ENCODE measurements at places on chromosomes 4 and X.

GRCh38 chrX:43809463-43809862 lies 72.8 kb downstream of the MAOB start:
- DNase-seq = peak; percentile 83

DNA sequence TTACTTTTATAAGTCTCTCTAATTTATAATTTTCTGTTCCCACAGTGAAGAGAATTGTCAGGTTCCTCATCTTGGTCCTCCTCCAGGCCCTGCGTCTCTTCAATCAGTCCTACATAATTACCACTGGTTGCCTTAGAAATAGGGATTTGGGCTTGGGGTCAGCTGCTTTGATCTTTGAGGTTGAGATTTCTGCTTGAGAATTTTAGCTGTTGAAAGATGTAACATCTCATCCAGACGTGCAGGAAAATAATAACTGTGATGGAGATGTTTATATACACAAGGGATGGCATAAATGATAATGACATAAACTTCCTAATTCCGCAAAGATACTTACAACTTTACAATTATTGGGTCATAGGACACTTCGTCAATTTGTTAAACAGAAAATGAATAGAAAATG lies 30.3 kb downstream of the AADAT start:
- DNase-seq = no peak

DNA sequence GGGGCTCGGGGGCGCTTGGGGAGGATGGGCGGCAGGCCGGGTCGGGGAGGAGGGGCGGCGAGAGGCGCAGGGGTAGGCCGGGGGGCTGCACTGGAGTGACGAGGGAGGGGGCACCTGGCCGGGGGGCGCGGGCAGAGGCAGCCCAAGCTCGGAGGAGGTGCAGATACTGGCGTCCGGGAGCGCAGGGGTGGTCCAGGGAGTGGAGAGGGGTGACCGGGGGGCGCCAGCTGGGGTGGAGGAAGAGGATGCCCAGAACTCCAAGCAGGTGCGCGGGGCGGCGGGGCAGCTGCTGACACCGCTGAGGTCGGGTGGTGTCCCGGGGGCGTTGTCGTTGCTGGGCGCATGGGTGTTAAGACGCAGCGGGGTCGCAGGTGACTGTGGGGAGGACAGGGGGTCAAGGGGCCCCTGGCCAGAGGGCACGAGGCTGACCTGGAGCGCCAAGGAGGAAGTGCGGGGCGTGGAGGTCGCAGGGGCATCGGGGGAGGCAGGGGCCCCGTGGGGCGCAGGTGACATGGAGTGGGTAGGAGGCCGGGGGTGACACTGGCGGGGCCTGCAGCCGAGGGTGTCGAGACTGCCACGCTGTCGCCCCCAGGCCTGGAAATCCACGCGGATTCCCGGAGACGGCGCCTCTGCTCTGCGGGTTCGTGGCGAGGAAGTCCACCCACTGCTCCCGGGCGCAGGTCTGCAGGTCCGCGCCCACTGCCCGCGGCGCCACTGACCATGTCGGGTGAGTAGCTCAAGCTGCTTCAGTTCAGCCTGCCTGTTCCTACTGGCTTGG lies 928 bp downstream of the GYG2 start:
- DNase-seq = no peak

DNA sequence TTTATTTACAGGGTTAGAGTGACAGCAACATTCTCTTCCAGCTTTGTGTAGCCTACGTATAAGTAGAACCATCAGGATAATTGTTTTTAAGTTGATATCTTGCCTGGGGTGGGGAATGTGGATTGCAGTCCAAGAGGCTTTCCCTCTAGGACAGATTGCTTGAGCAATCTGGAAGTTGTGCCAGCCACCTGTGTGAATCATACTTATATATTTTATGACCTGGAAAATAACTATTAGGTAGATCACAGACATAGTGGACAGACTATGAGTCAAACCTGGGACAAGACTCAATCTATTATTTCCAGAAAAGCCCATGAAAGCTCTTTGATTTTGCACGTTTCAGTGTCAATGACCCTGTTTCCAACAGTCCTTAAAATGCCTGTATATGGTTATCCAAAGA lies 98.9 kb downstream of the TLL1 start:
- DNase-seq = no peak

DNA sequence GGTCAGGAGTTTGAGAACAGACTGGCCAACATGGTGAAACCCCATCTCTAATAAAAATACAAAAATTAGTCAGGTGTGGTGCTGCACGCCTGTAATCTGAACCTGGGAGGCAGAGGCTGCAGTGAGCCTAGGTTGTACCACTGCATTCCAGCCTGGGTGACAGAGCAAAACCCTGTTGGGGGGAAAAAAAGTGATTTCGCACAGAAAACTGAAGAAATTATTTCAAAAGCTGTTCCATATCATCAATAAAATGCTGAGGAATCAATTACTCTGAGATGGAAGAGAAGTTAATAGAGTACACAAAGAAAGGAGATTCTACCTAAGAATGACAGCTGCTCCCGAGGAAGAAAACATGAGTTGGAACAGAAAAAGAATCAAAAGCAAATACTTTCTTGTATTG lies 95.9 kb downstream of the PDGFC start:
- no peak for DNase-seq

GRCh38 chrX:10847333-10847732 lies 226.9 kb upstream of the MID1 start:
- DNase-seq = no peak

DNA sequence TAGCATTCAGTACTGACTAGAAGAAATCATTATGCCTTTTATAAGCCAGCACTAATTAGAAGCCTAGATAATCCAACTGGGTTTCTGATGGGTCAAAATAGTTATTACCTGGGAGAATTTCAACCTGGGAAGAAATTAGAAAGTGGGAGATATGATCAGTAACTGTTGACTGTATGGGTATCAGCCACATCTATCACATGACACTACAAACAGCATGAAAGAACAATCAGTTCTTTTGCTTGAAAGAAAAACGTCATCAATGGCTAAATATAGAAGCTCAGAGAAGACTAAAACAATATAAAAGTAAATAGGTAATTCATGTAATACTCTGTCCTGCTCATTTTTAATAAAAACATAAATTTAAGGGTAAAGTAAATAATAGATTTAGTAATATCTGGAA lies 145.1 kb downstream of the CAMK2D start:
- no peak for DNase-seq

DNA sequence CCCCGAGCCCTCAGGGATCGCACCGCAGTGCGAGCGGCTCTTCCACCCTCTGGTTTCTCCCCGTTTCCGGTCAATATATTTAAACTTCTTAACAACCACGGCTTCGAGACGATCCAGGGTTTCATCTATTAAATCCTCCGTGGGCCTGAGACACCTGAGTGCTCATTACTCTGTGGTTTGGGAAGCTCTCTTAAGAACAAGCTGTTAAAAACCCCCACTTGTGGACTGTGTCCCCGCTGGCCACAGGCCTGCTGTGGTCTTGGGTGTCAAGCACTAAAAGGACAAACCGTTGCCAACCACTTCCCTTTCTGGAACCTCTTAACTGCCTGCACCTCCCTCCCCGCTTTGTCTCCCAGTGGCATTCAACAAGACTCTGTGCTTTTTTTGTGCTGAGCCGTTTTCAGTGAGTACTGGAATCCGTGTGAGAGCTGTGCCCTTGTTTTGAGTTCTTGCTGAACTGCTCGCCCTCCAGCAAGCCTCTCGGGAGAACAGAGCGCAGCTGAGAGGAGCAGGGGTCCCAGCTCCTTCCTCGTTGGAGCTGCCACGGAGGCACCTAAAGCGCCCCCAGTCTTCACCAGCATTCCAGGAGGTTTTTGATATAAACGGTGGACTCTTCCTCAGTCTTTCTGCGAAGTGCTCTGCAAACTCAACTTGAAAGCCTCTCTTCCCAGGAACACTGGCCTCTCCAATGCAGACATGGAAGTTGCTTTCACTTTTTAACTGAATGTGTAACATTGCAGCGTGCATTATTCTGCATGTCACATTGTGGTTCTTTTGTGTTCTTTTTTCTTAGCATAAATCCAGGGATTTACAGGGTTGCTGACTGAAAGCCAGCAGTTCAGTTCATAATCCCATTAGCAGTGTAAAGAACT lies 691 bp upstream of the IGFBP7 start:
- peak; percentile 74 for DNase-seq

DNA sequence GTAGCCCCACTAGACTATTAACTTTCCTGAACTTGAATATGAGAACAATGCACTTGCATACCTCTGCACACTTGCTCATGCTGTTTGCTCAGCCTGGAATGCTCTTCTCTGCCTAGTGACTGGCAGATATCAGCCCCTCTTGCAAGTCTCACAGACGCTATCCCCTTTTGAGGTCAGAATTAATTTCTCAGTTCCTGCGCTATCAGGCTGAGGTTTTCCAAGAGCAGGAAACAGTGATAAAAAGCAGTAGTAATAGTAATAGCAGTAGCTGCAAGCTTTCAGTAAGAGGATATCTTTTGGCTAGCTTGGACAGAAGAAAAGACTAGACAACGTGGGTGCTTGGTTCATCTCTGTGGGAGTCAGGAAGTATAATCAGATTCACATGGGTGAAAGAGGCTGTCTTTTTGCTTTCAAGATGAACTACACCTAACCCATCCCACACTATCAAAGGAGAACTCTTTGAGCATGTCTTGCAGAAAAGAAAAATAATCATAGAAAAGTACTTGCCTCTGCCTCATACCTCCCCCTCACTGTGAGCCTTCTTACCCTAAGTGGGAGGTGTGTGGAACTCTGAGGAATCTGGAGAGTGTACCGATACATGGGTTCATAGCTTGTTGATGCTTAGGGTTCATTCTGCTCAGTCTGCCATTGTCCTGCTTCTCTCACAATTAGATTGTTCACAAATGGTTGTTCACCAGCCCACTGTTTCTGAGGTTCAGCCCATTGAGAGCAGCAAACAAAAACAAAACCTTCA lies 11.3 kb upstream of the DRP2 start:
- peak; percentile 57 for DNase-seq

DNA sequence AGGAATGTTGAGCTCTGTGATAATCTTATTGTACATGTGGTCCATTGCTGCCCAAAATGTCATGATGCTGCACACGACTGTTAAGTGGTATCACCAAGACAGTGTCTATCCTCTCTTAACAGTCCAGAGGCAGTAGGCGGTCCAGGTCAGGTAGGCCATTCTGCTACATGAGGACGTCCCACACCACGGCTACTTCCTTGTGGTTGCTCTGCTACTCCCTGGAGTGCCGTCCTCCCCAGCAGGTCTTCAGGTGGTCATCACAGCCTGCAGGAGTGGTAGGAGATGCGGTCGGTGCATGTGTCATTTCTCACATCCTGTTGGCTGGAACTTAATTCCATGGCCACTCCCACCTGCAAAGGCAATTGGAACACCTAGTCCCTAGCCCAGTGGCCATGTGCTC lies 11.5 kb upstream of the STK32B start:
- DNase-seq = no peak

DNA sequence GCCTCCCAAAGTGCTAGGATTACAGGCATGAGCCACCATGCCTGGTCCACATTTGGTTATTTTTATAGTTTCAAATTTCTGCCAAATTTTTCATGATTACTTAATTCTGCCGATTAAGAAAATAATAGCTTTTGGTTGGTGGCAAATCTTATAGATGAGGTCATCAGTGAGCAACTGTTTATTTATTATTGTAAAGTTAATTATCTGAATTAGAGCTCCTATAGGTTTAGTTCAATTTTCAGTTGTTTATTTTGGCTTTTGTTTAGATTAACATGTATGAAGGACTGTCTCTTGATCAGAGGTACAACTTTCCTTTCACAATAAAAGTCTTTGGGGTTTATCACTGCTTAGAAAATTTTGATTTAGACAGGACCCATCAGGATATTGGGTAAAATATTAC lies 262.2 kb downstream of the SLC7A11 start:
- DNase-seq = no peak

DNA sequence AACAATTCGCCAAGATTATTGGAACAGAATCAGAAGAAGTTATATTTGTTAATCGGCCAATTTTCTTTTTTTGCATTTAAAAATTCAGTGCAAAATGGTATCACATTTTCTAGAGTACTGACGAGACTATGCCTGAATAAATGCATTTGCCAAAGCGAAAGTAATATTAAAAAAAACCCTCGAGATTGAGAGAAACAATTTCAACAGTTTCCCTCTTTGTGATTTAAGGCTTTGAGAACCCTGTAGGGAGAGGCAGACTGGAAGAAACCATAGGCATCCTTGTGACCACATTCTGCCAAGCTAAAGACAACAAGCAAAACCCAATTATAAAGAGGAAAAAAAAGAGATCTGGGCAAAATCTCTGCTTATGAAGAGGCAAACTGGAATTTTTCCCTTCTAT lies 218.1 kb upstream of the GK2 start:
- peak; percentile 14 for DNase-seq

DNA sequence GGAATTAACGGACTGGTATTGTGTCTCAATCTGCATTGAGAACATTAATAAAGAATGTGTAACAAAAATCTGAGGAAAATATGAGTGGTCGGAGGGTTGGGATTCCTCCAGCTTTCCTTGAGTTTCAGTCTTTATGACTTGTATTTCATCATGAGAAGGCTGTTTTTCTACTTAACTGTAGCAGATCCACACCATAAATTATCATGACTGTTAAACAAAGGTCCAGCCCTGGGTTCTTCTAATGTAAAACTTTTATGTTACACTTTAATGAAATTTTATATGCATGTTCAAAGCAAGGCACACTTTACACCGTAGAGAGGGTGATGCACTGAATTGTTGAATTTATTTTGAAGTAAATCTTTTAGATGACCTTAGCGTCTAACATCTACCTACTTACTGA lies 7.0 kb downstream of the AFF2 start:
- DNase-seq = no peak

GRCh38 chr4:10413177-10413576 lies 44.0 kb downstream of the ZNF518B start:
- DNase-seq = no peak

DNA sequence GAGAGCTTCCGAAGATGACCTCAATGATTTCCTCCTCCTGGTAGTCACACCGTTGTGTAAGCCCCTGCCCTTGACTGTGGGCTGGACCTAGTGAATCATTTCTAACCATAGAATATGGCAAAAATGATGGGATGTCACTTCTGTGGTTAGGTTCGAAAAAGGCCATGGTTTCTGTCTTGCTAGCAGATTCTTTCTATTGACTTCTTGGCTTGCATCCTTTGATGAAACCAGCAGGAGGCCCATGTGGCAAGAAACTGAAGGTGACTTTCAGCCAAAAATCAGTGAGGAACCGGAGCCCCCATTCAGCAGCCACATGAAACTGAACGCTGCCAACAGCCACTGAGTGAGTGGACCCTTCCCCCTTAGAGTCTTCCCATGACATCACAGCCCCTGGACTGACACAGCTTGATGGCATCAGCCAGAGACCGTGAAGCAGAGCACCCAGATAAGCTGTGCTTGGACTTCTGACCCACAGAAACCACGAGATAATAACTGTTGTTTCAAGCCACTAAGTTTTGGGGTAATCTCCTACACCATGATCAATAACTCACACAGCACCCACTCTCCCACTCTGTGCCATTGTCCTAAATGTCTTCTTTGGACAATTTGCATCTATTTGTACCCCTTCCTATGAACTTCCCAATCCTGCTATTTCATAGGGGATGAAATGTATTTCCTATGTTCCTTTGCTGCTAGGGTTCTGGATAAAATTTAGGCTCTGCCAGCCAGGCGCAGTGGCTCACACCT lies 148.0 kb upstream of the STX18 start:
- no peak for DNase-seq

DNA sequence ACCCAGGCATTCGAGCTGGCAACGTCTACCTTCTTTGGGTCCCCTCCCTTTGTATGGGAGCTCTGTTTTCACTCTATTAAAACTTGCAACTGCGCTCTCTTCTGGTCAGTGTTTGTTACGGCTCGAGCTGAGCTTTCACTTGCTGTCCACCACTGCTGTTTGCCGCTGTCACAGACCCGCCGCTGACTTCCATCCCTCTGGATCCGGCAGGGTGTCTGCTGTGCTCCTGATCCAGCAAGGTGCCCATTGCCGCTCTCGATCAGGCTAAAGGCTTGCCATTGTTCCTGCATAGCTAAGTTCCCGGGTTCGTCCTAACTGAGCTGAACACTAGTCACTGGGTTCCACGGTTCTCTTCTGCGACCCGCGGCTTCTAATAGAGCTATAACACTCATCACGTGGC lies 183.5 kb upstream of the GALNTL6 start:
- DNase-seq = no peak
